A549 treated with Hydrocortisone at 1 μM for 4 hours (cell line): ENCODE measurements at places on chromosomes 6 and 20. TPM values are rescaled to one million over a fixed set of nuclear protein-coding genes. Genes with fewer than 3 reads are reported as not detected.

PROKR2 gene
- not detected in 5 replicates for total RNA-seq

PGBD1 gene
- total RNA-seq: 4.5 to 5.7 TPM (median 5.1 TPM) in 5 replicates

HSPA1B gene
- total RNA-seq: 110 to 176 TPM (median 161 TPM) in 5 replicates

BPIFA1 gene
- total RNA-seq: not detected in 5 replicates

OPRL1 gene
- 1.0 to 1.7 TPM (median 1.2 TPM) in 5 replicates for total RNA-seq

IL20RA gene
- 0.02 to 0.15 TPM (median 0.05 TPM) in 3 of 5 replicates, not detected in the others for total RNA-seq

GPRC6A gene
- total RNA-seq: not detected in 5 replicates
